ENCODE measurements at places on chromosomes 12 and 14.

DNA sequence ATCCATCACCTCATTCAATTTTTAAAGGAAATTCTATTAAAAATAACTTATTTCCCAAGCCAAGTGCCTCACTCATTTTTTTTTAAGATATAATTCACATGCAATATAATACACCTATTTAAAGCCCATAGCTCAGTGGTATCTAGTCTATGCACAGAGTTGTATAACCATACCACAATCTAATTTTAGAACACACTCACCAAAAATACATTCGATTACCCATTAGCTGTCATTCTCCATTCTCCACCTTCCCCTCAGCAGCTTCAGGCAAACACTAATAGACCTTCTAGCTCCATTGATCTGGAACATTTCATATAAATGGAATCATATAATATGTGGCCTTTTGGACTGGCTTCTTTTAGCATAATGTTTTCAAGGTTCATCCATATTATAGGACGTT lies 49.5 kb downstream of the CLMN start:
- DNase-seq: no peak

DNA sequence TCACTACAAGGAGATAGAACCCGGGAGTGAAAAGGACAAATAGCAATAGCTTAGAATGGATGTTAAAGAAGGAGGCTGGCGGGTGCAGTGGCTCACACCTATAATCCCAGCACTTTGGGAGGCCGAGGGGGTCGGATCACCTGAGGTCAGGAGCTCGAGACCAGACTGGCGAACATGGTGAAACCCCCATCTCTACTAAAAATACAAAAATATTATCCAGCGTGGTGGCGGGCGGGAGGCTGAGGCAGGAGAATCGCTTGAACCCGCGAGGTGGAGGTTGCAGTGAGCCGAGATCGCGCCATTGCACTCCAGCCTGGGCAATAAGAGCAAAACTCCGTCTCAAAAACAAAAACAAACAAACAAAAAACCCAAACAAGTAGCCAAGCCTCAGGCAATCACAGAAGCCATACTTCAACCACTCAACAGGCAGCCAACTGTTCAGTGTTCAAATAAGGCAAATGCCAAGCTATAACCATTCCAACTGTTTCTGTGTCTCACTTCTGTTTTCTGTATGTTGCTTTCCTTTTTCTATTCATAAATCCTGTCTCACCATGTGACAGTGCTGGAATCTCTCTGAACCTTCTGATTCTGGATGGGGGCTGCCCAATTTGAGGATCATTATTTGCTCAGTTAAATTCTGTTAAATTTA lies 3.9 kb upstream of the SPTLC2 start:
- no peak for DNase-seq

GRCh38 chr12:124374567-124374966 lies 79.7 kb downstream of the RFLNA start:
- DNase-seq: no peak

GRCh38 chr14:87935081-87935828 lies 57.7 kb downstream of the GALC start:
- DNase-seq: no peak

GRCh38 chr12:685388-685787 lies 22.1 kb upstream of the NINJ2 start:
- no peak for DNase-seq

DNA sequence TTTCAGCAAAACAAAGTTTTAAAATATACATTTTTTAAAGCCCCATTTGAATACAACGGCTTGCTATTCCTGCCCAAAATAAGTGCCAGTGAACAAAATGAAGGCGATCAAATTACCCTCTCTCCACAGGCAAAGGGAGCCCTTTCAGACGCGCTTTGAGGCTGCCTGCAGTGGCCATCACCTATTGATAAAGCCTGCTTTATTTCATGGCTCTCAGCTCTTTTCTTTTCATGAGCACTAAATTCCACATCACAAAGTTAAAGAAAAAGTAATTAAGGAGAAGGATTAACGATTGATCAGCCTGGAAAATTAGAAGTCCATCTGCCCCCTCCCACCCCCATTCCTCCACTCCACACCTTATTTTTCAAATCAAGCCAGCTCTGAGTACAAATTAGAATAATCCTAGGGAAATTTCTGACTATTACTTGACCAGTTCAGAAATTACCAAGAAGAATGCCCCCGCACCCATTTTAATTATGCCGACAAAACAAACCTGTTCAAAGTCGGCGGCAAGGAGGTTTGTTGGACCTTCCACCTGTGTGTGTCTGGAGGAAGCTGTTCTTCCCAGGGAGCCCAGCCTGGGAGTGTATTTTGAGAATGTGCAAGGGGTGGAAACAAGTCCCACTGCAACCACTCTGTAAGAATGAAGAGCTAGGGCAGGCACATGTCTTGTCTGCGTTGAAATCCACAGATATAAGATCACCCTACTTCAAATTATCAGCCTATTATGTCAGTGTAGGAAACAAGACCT lies 64.2 kb upstream of the RIC8B start:
- no peak for DNase-seq

GRCh38 chr12:64077922-64078321 lies 144.2 kb downstream of the KICS2 start:
- DNase-seq: peak; percentile 35

DNA sequence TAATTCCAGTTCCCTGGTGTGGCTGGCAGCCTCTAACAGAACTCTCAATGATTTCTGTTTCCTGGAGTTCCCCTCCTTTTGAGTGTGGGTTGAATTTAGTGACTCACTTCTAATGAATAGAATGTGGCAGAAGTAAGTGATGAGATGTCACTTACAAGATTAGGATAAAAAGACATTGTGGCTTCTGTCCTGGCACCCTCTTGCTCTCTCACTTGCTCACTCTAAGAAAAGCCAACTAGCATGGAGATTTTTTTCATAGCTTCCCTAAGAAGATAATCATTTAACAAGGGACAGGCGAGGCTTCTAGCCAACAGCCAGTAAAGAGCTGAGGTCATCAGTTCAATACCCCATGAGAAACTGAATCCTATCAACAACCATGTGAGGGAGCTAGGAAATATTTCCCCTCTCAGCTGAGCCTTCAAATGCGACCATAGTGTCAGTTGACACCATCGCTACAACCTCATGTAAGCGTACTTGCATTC lies 156.7 kb downstream of the TMTC3 start:
- peak; percentile 78 for DNase-seq

- DNase-seq: peak; percentile 38
Observed at GRCh38 chr12:48717252-48717695, 767 bp upstream of the CCNT1 start.

- DNase-seq: no peak
Observed at GRCh38 chr12:129657179-129657578, 246.6 kb downstream of the TMEM132D start.

DNA sequence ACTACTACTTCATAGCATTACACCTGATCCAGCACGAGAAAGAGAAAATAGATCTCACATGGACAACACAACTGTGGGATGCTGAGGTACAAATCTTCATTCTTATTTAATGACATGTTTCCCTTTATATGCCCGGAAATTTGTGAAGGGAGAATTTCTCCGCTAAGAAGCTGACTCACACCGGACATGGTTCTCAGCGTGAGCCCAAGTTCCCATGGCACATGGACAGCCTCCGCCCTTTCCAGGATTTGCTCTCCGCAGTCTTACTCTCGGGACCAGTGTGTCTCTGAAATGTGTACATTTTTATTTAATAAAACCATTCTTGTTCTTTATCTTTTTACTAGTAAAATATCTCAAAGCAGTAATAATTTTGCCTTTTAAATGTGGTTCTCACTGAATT lies 1154.8 kb downstream of the TMEM121 start:
- no peak for DNase-seq

GRCh38 chr14:89576145-89576927 lies 159.3 kb upstream of the FOXN3 start:
- no peak for DNase-seq

GRCh38 chr12:124713041-124713435 lies 145.6 kb upstream of the NCOR2 start:
- DNase-seq: no peak

DNA sequence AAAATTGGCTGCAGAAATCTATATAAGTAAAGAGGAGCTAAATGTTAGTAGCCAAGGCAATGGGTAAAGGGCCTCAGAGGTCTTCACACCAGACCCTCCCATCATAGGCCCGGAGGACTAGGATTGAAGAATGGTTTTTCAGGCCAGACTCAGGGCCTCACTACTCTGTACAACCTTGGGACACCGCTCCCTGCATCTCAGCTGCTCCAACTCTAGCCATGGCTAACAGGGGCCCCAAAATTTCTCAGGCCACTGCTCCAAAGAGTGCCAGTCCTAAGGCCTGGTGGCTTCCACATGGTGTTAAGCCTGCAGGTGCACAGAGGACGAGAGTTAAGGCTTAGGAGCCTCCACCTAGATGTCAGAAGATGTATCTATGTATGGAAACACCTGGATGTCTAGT lies 155.5 kb upstream of the MGAT4C start:
- no peak for DNase-seq

DNA sequence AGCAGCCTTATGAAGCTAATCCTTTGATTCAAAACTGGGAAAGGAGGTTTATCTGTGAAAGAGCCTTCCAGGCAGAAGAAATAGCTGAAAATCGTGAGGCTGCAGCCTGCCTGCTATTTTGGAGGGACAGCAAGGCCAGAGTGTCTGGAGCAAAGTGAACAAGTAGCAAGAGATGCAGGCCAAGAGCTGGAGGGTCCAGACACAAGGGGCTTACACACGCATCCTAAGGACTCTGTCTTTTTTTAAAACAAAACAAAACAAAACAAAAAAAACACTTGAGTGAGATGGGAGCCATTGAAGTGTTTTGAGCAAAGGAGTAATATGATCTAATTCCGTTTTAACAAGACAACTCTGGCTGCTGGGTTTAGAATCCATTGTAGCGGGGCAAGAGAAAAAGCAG lies 76.4 kb upstream of the BCAT1 start:
- no peak for DNase-seq

DNA sequence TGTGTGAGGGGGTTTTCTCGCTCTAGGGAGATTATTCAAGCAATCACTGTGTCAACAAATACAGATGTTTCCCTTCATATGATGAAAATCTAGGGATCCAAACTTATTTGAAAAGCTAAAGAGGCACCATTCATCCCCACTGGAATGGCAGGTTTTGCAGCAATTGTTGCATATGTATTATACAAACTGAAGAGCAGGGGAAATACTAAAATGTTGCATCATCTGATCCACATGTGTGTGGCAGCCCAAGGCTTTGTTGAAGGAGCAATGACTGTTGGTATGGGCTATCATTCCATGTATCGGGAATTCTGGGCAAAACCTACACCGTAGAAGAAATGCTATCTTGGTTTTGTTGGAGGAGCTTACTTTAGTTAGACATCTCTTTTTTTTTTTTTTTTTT lies 4.1 kb upstream of the PRPF40B start:
- peak; percentile 34 for DNase-seq

- DNase-seq: no peak
Observed at GRCh38 chr12:92142251-92142926, 3.3 kb downstream of the BTG1 start.

GRCh38 chr14:67941456-67942018 lies 122.0 kb downstream of the RAD51B start:
- DNase-seq: peak; percentile 42

DNA sequence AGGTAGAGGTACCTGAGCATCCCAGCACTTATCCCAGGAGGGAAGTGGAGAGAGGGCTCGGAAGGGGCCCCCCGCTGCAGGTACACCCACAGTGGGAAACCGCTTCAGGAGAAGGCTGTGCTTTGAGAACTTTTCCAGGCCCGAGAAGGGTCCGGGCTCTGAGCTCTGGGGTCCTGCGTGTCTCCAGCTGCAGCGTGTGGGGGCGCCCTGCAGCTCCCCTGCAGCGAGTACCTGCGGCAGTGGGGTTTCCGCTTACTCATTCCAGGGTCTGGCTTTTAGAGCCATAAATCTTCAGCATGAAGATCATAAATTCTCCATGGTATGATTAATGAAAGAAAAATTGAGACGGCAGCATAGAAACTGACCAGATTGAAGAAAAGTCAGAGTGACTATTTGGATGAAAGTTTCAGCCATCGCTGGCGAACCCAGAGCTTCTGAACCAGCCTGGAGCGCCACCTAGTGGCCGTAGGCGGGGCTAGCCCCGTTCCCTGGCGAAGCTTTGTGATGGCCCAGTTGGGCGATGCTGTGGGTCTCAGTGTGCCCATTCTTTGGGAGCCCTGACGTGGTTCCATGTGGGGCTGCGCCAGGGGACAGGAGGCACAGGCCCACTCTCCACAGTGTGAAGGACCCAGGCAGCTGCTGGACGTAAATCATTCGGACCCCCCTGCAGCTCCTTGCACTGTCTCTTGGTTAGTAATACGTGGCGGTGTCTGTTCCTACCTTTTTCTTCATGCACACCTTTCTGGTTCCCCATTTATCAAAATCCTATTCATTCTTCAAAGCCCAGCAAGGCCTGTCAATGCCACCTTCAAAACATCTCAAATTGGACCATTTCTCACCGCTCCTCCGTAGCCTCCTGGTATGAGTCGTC lies 198.2 kb downstream of the TSPAN9 start:
- peak; percentile 81 for DNase-seq

DNA sequence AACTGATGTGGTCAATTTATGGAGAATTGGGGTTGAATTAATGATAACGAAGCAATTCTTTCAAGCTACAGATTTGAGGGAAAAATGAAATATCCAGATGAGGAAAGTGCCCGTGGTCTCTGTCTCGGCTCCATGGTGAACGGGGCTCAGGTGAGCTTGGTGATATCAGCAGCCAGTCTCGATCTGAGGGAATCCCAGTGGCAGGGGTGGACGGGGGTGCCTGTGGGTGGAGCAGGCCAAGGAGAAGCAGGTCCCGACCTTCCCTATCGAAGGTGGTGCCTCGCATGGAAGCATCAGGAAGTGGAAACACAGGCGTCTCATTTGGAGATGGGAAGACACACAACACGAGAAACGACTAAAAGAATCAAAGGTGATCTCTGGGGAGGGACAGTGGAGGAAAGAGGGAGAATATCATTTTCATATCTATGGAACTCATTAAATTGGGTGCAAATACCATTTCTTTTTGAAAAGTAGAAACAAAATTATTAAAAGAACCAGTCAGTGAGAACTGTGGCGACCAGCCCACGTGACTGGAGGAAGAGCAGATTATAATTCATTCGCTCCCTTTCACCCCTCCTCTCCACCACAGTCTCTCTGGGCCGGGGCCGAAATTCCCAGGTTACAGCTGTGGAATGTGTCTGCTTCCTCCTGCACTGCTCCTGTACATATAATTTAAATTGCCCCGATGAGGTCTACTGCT lies 354.3 kb upstream of the SFSWAP start:
- DNase-seq: no peak

- peak; percentile 60 for DNase-seq
Observed at GRCh38 chr14:32662211-32662610, 276.5 kb upstream of the NPAS3 start.

GRCh38 chr12:49953151-49953550 lies 2.6 kb downstream of the AQP2 start:
- no peak for DNase-seq

- DNase-seq: no peak
Observed at GRCh38 chr12:115630136-115630535, 647.4 kb downstream of the MED13L start.

- DNase-seq: peak; percentile 64
Observed at GRCh38 chr14:73526036-73526984, 10.6 kb upstream of the ACOT1 start.

GRCh38 chr12:52022841-52023181 lies 16.1 kb downstream of the TAMALIN start:
- DNase-seq: no peak

- no peak for DNase-seq
Observed at GRCh38 chr12:1911598-1912575, 6.6 kb downstream of the CACNA2D4 start.

GRCh38 chr14:67269298-67270060 lies 28.2 kb downstream of the PALS1 start:
- DNase-seq: peak; percentile 88

Measured in GM23248 (cell line).